ENCODE measurements at places on chromosomes 13 and 19.

DNA sequence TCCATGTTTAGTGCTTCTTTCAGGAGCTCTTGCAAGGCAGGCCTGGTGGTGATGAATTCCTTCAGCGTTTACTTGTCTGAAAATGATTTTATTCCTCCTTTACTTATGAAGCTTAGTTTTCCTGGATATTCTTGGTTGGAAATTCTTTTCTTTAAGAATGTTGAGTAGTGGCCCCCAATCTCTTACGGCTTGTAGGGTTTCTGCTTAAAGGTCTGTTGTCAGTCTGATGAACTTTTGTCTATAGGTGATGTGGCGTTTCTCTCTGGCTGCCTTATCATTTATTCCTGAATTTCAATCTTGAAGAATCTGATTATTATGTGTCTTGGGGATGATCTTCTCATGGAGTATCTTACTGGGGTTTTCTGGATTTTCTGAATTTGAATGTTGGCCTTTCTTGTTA lies 26.0 kb downstream of the ZNF430 start:
- H3K4me3 ChIP-seq: no peak overlapping the region
- no peak overlapping the region for H3K27ac ChIP-seq
- H3K4me1 ChIP-seq: no peaks in the 10 kb centered on the region
- peaks cover 73% of the 10 kb centered on the region for H3K36me3 ChIP-seq

DNA sequence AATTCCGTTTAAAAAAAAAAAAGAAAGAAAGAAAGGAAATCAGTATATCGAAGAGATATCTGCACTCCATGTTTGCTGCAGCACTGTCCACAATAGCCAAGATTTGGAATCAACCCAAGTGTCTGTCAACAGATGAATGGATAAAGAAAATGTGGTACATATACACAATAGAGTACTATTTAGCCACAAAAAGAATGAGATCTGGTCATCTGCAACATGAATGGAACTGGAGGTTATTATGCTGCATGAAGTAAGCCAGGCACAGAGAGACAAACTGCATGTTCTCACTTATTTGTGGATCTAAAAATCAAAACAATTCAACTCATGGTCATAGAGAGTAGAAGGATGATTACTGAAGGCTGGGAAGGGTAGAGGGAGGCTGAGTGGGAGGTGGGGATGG lies 16.3 kb downstream of the ZNF565 start:
- no peak overlapping the region for H3K4me3 ChIP-seq
- no peaks in the 10 kb centered on the region for H3K27me3 ChIP-seq
- H3K4me1 ChIP-seq: no peaks in the 10 kb centered on the region
- H3K27ac ChIP-seq: no peak overlapping the region
- no peak for DNase-seq

DNA sequence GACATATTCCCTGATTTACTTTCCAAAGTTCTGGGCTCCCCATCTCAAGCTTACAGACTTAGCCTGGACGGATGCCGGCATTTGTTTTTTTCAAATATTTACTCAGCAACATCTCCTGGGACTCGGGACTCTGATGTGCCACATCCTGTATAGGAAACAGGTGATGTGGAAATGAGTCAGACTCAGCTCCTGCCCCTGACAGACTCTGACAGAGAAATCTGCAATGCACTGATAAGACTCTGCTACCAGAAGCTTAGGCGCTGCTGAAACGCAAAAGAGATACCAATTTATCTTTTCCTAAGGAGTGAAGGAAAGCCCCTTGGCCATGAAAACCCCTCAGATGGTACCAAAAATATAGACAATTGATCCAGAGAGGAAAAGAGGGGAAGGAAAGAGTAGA lies 16.2 kb downstream of the LAIR2 start:
- DNase-seq: no peak
- H3K27ac ChIP-seq: no peak overlapping the region
- H3K36me3 ChIP-seq: no peaks in the 10 kb centered on the region
- H3K4me3 ChIP-seq: no peak overlapping the region

- no peaks in the 10 kb centered on the region for H3K4me1 ChIP-seq
- no peak for DNase-seq
- no peaks in the 10 kb centered on the region for H3K27me3 ChIP-seq
- no peak overlapping the region for H3K27ac ChIP-seq
- peaks cover 21% of the 10 kb centered on the region for H3K36me3 ChIP-seq
Measured at GRCh38 chr13:113545455-113545930, 39.1 kb upstream of the TFDP1 start.

GRCh38 chr13:113881614-113882266 lies 17.9 kb upstream of the GAS6 start:
- no peak overlapping the region for H3K4me3 ChIP-seq
- H3K4me1 ChIP-seq: peaks cover 21% of the 10 kb centered on the region
- no peaks in the 10 kb centered on the region for H3K36me3 ChIP-seq
- DNase-seq: no peak
- H3K27ac ChIP-seq: no peak overlapping the region

DNA sequence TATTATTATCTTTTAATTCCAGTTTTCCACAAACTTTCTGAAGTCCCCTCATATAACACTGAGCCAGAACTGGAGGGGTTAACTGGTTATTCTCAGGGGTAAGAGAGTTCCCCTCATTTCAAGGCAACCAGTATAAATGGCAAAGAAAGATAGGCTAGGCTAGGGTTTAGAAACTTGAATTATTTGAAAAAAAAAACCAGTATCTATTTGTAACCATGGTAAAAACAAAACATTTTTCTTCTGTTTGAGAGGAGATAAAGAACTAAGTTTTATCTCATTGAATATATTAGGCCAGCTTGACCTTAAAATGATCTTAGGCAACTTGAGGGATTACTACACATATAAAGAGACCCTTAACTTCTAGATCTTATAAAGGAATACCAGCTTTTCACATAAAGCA lies 19.6 kb downstream of the SUPT20H start:
- H3K27me3 ChIP-seq: no peaks in the 10 kb centered on the region
- H3K27ac ChIP-seq: no peak overlapping the region

- H3K4me1 ChIP-seq: no peaks in the 10 kb centered on the region
- no peaks in the 10 kb centered on the region for H3K36me3 ChIP-seq
- H3K27me3 ChIP-seq: no peaks in the 10 kb centered on the region
- DNase-seq: no peak
- no peak overlapping the region for H3K27ac ChIP-seq
Measured at GRCh38 chr13:66780814-66781213, 449.3 kb downstream of the PCDH9 start.

- H3K4me1 ChIP-seq: no peaks in the 10 kb centered on the region
- H3K36me3 ChIP-seq: no peaks in the 10 kb centered on the region
- H3K27ac ChIP-seq: no peak overlapping the region
- H3K4me3 ChIP-seq: no peak overlapping the region
- H3K27me3 ChIP-seq: no peaks in the 10 kb centered on the region
Measured at GRCh38 chr19:23436944-23437343, 41.7 kb upstream of the ZNF91 start.

DNA sequence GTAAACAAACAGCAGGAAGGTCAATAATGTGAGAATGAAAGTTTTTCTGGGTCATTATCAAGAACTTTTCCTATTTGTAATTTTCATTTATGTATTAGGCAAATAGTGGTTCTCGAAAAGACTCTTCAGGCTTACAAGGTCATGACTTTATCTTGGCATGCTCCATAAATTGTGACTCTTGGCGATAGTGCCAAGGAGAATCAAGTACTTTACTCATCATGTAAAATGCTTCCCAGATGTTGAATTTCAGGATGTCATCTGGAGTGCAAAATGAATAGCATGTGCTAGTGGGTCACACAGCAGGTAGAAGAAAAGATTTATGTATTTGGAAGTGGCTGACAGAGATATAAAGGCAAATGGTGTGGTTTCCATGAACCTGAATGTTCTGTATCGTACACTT lies 1492.7 kb upstream of the PCDH20 start:
- no peaks in the 10 kb centered on the region for H3K4me1 ChIP-seq
- no peaks in the 10 kb centered on the region for H3K27me3 ChIP-seq
- no peak overlapping the region for H3K27ac ChIP-seq
- H3K36me3 ChIP-seq: no peaks in the 10 kb centered on the region
- no peak for DNase-seq
- H3K4me3 ChIP-seq: no peak overlapping the region

DNA sequence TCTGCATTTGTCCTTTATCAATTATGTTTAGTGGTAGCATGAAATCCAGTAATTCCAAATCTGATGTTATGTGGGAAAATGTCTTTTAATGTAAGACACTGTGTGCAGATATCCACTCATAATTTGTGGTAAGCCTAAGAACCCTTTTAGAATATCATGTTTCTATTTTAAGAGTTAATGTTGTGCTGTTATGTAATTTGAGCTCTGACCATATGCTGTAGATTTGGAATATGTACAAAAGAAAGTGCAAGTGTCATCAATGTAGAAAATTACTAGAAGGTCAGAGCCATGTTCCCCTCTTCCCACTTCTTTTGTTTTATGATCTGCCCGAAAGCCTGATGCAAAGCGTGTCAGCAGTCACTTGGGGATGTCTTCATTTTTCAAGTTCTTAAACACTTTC lies 44.5 kb downstream of the SCEL start:
- H3K4me3 ChIP-seq: no peak overlapping the region
- no peak overlapping the region for H3K27ac ChIP-seq
- no peak for DNase-seq
- H3K4me1 ChIP-seq: no peaks in the 10 kb centered on the region
- H3K27me3 ChIP-seq: no peaks in the 10 kb centered on the region
- H3K36me3 ChIP-seq: no peaks in the 10 kb centered on the region

DNA sequence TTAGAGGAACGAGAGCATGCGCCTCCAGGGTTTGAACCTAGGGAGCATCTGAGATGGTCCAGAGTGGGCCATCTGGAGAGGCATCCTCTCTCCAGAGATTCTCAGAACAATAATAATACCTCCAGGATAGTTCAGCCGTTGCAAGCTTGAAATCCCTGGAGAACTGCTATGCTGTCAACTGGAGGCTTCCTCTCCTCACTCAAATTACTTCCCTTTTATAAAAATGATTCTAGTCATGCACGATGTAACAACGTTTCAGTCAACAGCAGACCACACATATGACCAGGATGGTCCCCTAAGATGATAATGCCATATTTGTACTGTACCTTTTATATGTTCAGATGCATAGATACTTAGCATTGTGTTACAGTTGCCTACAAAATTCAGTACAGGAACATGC lies 108.7 kb downstream of the SHISA2 start:
- no peak for DNase-seq
- no peak overlapping the region for H3K4me3 ChIP-seq
- H3K27ac ChIP-seq: no peak overlapping the region
- H3K36me3 ChIP-seq: no peaks in the 10 kb centered on the region
- H3K4me1 ChIP-seq: no peaks in the 10 kb centered on the region
- H3K27me3 ChIP-seq: no peaks in the 10 kb centered on the region

GRCh38 chr19:7565332-7565731 lies 29.8 kb downstream of the PNPLA6 start:
- DNase-seq: no peak
- peaks cover 8% of the 10 kb centered on the region for H3K36me3 ChIP-seq
- no peak overlapping the region for H3K27ac ChIP-seq
- H3K4me3 ChIP-seq: no peak overlapping the region
- no peaks in the 10 kb centered on the region for H3K4me1 ChIP-seq
- no peaks in the 10 kb centered on the region for H3K27me3 ChIP-seq

- no peaks in the 10 kb centered on the region for H3K27me3 ChIP-seq
- H3K4me1 ChIP-seq: peaks cover 83% of the 10 kb centered on the region
- no peak for DNase-seq
- peak overlapping the region; percentile 27 for H3K27ac ChIP-seq
- no peak overlapping the region for H3K4me3 ChIP-seq
- no peaks in the 10 kb centered on the region for H3K36me3 ChIP-seq
Measured at GRCh38 chr19:16073481-16073880, 2.8 kb upstream of the TPM4 start.

- H3K36me3 ChIP-seq: no peaks in the 10 kb centered on the region
- H3K27ac ChIP-seq: no peak overlapping the region
- DNase-seq: no peak
- no peaks in the 10 kb centered on the region for H3K27me3 ChIP-seq
Measured at GRCh38 chr19:7159105-7159933, 89.8 kb downstream of the ZNF557 start.

- no peaks in the 10 kb centered on the region for H3K27me3 ChIP-seq
- H3K4me1 ChIP-seq: peaks cover 38% of the 10 kb centered on the region
- no peak for DNase-seq
- H3K27ac ChIP-seq: no peak overlapping the region
- peaks cover 82% of the 10 kb centered on the region for H3K36me3 ChIP-seq
Measured at GRCh38 chr19:10812902-10813404, 23.1 kb downstream of the TMED1 start.

DNA sequence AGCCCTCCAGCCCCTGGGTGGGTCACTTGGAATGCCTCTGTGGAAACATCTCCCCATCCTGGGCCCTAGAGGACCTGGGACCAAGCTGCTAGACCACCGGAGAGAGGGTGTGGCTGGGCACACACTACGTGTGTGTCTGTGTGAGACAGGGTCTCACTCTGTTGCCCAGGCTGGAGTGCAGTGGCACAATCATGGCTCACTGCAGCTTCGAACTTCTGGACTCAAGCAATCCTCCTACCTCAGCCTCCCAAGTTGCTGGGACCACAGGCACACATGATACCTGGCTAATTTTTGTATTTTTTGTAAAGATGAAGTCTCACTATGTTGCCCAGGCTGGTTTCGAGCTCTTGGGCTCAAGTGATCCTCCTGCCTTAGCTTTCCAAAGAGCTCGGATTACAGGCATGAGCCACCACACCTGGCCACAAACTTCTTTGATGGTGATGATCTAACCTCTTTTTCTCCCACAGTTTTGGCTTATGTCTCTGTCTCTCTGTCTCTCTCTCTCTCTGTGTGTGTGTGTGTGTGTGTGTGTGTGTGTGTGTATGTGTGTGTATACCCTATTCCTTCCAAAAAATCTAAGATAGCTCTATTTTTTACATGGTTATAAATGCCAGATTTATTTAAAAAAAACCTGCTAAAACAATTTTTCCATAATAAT lies 32.1 kb upstream of the SLC7A9 start:
- H3K27me3 ChIP-seq: no peaks in the 10 kb centered on the region
- H3K36me3 ChIP-seq: peaks cover 2% of the 10 kb centered on the region
- no peaks in the 10 kb centered on the region for H3K4me1 ChIP-seq
- no peak for DNase-seq

DNA sequence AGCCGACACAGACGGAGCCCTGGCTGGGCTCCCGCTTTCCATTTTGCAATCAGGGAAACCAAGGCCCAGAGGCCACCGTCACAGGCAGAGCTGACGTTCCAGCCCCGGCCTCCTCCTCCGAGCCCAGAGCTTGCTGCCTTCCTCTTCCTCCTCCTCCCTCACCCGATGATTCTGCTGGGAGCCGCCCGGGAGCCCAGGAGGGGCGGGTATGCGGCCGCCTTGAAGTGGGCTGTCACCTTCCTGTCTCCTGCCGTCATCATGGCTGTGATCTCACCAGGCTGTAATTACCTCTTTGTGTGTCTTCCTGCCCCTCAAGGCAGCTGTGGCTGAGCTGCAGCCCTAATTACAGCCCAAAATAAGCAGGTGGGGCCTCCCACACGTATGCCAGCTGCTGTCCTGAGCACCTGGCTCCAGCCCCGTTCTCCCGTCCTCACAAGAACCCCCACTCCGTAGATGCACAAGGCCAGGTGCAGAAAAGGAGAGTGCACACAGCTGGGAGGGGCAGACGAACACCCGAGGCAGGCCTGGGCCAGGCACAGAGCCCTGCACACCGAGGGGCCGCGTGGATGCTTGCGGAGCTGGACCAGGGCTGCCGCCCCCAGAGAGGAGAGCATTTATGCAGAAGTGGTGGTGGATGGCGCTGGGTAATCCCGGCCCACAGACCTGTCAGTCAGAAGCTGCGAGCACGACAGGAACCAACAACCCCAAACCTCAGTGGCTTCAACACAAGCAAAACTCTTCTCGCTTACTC lies 4.0 kb downstream of the TPGS1 start:
- peaks cover 81% of the 10 kb centered on the region for H3K4me1 ChIP-seq
- DNase-seq: peak; percentile 83
- H3K4me3 ChIP-seq: peak overlapping the region; percentile 50
- H3K36me3 ChIP-seq: peaks cover 12% of the 10 kb centered on the region

Data from CD4-positive, alpha-beta T cell (primary cell).